LHCN-M2 (cell line): ENCODE measurements at places on chromosomes 5 and 9. TPM values are rescaled to one million over a fixed set of nuclear protein-coding genes. Genes with fewer than 3 reads are reported as not detected.

Gene ADRA1B
- 0.71 and 1.1 TPM in 2 replicates for total RNA-seq

GRCh38 chr5:164597293-164597900 is 1092.0 kb downstream of the MAT2B start:
- DNase-seq = no peak

Gene PCDHGA12
- 6.1 and 6.9 TPM in 2 replicates for total RNA-seq

- DNase-seq = no peak
Observed at GRCh38 chr5:54518818-54519508, 1.4 kb downstream of the SNX18 start.
